ENCODE measurements at places on chromosomes 2 and 18.

DNA sequence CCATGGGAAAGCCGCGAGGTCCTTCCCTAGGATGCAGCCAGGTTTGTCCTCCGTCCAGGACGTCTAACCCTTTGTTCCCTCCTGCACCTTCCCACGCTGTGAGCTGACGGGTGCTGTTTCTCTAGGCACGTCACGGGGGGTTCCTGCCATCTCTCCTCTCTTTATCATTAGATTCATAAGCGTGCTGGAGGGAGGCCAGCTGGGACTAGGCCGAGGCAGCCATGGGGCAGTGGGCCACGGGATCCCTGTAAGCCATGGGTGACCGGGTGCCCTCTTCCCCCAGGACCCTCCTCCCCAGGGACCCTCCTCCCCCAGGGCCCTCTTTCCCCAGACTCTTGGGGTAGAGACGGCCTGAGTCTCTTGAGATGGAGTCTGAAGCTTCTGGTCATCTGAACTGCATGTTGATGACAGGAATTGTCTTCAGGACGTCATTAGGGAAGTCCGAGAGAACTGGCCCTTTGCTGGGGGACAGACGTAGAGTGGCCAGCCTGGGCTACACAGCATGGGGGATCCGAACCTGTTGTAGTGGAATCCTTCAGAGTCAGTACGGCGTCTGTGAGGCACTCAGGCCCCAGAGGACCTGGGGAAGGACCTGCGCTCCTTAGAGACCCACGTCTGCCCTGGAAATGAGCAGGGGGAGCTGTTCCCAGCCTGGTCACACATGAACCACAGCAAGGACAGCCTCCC, 108.1 kb downstream of the TPO start:
- DNase-seq = no peak

DNA sequence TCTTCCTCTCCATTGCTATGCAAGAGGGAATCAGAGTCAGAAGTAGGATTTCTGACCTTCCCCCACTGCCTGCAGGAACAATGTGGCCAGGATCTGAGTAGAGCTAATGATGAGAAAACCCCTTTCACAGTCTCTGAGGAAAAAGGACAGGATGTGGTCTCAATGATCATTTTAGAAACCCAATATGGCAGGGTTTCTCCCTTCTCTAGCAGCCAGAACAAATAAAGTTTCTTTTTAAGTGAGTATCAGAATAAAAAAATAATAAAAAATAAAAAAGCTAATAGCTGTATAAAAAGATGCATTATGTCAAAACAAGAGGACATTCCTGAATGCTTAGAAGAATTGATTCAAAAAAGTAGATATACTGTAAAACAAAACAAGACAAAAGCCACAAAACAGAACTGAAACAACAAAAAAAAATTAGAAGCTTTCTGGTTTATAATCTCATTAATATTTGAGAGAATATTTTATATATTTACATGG, 1124.9 kb upstream of the ZEB2 start:
- peak; percentile 38 for DNase-seq

DNA sequence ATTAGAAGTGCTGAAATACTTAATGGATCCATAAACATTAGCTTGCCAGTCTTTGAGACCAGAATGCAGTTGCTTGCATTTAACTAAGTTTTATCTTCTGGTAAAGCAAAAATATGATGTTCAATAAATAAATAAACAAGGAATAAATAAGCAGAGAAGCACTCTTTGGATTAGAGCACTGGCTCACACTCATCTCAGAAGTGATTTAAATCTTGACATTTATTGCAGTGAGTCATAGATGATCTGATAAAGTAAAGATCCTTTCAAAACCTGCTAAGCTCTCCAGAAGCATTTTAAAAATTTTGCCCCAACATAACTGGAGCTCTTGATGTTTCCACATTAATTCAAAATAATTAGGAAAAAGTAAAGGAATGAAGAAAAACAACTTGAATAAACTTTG, 66.8 kb downstream of the KYNU start:
- no peak for DNase-seq

DNA sequence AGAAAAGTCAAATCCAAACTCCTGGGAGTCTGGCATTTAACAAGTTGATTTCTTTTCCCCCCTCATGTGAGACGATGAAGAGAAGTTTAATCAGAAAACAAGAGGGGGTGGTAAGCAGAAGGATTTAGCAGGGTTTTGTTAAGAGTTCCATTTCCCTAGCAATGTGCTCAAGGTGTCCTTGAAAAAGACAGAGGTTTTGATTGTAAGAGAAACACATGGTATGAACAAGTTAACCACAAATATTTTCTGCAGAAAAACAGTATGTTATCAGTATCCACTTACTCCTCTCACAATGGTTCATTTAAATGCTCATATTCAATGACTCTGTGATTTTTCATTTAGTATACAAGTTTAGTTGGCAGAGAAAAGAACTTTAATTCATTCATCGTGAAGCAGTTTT, 26.8 kb downstream of the LAMA1 start:
- DNase-seq = no peak

DNA sequence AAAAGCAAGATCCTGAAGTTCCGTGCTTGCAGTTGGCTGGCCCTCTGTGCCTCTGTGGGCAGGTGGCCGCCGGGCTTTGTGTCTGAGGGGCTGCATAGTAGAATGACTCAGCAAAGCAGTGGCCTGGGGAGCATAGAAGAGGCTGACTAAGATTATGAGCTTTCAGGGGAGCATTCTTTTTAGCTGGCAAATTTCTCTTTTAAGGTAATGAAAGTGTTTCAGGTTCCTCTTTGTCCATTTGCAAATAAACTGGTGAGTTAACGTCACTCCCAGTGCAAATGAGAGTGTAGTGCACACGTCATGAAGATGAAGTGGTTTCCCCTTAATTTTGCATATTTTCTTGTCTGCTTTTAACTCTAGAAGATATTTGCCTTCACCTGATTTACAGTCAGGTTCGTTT, 98.6 kb downstream of the BCL2L11 start:
- DNase-seq = peak; percentile 83

DNA sequence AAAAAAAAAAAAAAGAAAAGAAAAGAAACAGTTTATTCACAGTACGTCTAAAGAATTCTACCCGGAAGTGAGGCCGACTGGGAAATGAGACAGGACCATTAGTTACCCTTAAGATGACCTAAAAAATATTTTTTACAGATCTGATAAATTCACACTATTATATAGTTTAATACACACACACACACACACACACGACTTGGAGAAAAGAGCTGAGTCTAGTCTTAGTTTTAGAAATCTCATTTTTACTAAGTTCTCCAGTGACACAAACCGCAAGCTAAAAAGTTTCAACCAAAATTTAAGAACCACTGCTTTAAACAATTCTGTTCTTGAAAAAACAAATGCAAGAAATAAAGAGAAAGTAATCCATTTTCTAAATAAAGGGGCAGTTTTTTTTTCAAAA, 27.1 kb downstream of the ST3GAL5 start:
- no peak for DNase-seq

- DNase-seq = no peak
Observed at GRCh38 chr2:142650601-142651000, 226.9 kb upstream of the KYNU start.

DNA sequence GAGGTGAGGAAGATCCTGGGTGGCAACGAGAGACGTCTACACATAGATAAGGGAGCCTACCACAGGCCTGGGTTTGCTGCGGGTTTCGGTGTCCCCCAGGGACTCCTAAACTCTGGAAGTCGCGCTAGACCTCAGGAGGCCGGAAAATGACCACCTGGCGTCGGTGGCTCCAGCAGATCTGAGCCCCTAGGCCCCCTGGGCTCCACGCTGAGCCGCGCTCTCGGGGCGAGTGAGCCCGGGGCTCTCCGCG, 987 bp upstream of the DLX1 start:
- DNase-seq = peak; percentile 39

DNA sequence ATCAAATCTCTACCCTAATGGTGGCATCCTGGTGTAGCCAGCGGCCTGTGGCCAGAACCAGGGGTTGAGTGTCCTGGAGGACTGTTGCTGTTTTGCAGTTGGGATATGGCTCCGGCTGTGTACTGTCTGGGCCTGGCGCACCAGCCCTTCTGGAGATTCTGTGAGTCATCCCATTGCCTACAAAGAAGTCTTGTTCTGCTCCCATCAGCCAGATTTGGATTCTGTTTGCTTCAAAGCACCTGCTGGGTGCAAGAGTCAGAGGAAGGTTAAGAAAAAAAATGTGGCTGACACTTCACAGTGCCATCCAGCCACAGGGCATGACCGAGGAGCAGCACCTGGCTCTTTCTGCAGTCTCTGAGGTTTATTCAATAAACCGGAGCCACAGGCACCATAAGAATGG, 41.0 kb upstream of the ASAP2 start:
- DNase-seq = no peak

DNA sequence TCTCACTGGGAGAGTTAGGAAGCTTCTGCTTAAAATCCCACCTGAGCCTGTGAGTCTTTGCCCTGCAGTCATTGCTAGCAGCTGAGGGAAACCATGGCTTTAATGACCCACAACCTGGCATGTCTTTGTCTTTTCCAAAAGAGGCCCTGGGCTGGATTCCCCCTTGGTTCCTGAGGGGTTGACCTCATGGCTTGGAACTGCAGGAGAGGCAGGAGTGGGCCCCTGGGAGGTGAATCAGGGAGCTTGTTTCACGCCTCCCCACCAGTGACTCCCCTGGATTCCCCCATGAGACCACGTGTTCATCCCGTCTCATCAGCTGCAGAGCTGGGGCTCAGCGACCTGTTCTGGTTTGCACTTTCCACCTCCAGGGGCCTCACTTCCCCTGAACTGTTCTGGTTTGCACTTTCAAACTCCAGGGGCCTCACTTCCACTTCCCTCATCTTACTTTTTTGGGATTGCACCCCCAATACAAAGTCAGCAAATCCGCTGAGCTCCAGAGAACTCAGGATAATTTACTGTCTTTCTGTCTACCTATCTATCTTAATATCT, 58.5 kb upstream of the TMEM18 start:
- no peak for DNase-seq

GRCh38 chr2:17827785-17828184, 11.5 kb downstream of the MSGN1 start:
- DNase-seq = no peak

- DNase-seq = no peak
Observed at GRCh38 chr2:141393214-141393545, 737.6 kb downstream of the LRP1B start.

DNA sequence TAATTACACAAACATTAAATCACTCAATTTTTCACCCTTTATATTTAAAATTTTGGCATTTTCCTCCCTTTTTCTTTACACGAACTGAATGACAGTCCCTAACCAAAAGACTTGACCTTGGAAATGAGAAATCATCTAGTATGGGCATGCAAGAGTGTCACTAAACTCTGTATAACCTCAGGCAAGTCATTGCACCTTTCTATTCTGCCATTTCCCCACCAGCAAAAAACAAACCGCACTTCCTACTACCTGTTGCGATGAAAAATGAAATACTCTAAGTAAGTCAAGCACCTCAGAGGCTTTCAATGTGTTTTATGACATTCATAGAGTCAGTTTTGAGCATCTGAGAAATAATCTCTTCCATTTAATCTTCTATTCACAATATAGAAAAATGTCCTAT, 44.1 kb downstream of the ANKRD44 start:
- no peak for DNase-seq
